Activated CD4-positive, alpha-beta T cell treated with anti-CD3 and anti-CD28 coated beads for 36 hours (primary cell): ENCODE measurements at places on chromosomes 3 and 15. TPM values are rescaled to one million over a fixed set of nuclear protein-coding genes. Genes with fewer than 3 reads are reported as not detected.

DNA sequence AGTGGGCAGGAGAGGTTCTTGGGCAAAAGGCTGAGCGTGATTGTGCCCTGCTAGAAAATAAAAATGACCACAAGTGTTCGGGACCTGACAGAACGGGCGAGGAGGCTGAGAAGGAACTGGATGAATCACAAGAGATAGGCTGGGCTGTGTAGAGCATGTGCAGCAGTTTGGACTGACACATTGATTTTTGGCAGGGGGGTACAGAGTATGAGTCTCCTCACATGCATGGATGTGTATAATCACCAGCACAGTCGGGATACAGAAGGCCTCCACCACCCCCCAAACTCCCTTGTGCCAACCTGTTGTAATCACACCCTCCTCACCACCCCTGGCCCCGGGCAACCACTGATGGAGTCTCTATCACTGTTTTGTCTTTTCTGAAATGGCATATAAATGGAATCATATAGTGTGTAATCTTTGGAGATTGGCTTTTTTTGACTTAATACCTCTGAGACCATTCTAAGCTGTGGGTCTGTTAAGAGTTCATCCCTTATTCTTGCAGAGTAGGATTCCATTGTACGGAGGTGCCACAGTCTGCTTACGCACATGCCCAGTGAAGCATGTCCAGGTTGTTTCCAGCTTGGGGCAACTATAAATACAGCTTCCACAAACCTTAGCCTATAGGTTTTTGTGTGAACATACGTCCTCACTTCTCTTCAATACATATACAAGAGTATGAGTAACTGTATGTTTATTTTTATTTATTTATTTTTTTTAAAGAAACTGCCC, 438.8 kb downstream of the FOXP1 start:
- peaks cover 27% of the 10 kb centered on the region for H3K36me3 ChIP-seq
- H3K27me3 ChIP-seq: no peaks in the 10 kb centered on the region
- H3K27ac ChIP-seq: peak overlapping the region; percentile 9
- H3K4me1 ChIP-seq: peaks cover 54% of the 10 kb centered on the region

GRCh38 chr3:169694117-169694516, 30.6 kb upstream of the MECOM start:
- no peak overlapping the region for H3K4me3 ChIP-seq
- no peaks in the 10 kb centered on the region for H3K36me3 ChIP-seq
- H3K4me1 ChIP-seq: no peaks in the 10 kb centered on the region
- no peak for DNase-seq
- no peak overlapping the region for H3K27ac ChIP-seq

- H3K27me3 ChIP-seq: peaks cover 3% of the 10 kb centered on the region
- DNase-seq: no peak
- H3K4me3 ChIP-seq: no peak overlapping the region
- peaks cover 12% of the 10 kb centered on the region for H3K4me1 ChIP-seq
- no peaks in the 10 kb centered on the region for H3K36me3 ChIP-seq
- H3K27ac ChIP-seq: no peak overlapping the region
Observed at GRCh38 chr3:151871639-151872468, 1.6 kb upstream of the SUCNR1 start.

DNA sequence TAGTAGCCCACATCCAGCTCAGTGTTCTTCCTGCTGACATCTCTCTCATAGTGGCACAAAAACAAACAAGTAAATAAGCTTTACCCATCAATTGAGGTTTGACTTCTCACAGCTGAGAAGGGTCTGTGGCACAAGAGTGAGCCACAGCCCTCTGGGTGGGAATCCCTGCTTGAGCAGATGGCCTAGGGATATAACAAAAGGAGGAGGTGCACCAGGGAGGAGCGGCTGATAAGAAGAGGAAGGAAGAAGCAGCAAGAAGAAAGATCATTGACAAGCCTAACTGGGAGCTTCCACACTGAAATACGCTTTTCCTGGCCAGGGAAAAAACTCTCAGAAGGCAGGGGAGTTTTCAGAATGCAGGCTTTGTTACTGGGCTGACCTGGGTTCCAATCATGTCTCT, 279.8 kb downstream of the UACA start:
- H3K27ac ChIP-seq: no peak overlapping the region
- peaks cover 35% of the 10 kb centered on the region for H3K27me3 ChIP-seq
- H3K36me3 ChIP-seq: no peaks in the 10 kb centered on the region
- peaks cover 47% of the 10 kb centered on the region for H3K4me1 ChIP-seq

Gene TPRA1
- 24.8 TPM for total RNA-seq

Gene FEM1B
- 50.0 TPM for total RNA-seq

- H3K4me3 ChIP-seq: no peak overlapping the region
- H3K4me1 ChIP-seq: peaks cover 6% of the 10 kb centered on the region
- no peaks in the 10 kb centered on the region for H3K36me3 ChIP-seq
- H3K27ac ChIP-seq: no peak overlapping the region
- DNase-seq: no peak
- no peaks in the 10 kb centered on the region for H3K27me3 ChIP-seq
Observed at GRCh38 chr3:126480206-126480605, 4.5 kb upstream of the ZXDC start.
